ENCODE measurements at places on chromosomes 7 and 10.

GRCh38 chr7:14691034-14691433 lies 211.5 kb downstream of the DGKB start:
- DNase-seq: no peak

DNA sequence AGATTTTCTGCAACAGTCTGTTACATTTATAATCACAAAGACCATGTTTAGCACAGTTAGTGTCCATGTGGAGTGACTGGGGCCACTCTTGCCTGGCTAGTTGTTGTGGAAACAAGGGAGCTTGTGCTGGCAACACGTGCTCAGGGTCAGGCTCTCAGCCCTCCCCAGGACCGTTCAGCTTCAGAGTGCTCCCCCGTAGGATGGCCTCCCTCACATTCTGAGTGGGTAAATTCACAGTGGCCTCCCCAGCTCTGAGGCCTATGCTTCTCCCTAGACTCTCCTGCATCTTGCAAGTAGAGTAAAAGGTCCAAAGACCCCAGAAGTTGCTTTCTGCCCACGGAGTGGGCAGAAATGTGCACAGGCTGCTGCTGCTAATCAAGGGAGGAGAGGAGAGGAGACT lies 122.3 kb downstream of the ADCY1 start:
- no peak for DNase-seq

DNA sequence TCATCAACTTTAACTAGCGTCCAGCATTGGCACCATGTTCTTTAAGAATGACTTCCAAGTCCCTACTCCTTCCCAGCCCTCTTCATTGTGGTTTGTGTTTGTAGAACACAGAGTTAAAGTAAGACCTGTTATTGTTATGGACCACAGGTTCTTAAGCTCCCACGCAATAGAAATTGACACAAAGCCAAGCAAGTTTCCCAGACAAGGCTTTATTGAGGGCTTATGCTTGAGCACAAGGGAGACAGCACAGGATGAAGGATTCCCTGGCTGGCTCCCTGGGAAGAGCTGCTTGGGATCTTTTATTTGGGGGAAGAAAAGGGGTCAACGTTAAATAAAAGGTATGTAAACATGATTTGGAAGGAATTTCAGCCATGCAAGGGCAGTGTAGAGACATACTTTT lies 44.3 kb upstream of the PRKCQ start:
- no peak for DNase-seq

GRCh38 chr7:32381024-32381601 lies 109.1 kb downstream of the LSM5 start:
- DNase-seq: no peak

- DNase-seq: no peak
These were observed 115.4 kb downstream of the MDFIC start for GRCh38 chr7:115037128-115037802.
